Kidney epithelial cell (primary cell): ENCODE measurements at places on chromosomes 2 and 18. TPM values are rescaled to one million over a fixed set of nuclear protein-coding genes. Genes with fewer than 3 reads are reported as not detected.

CD207 gene
- not detected in 2 replicates for total RNA-seq

CD28 gene
- total RNA-seq, result not detected in 2 replicates

MFF gene
- total RNA-seq, result 94.8 and 112 TPM in 2 replicates

PLGLB2 gene
- 0.17 and 1.2 TPM in 2 replicates for total RNA-seq

CABYR gene
- total RNA-seq, result 5.1 and 5.5 TPM in 2 replicates

SERPINB12 gene
- not detected in 2 replicates for total RNA-seq

KCNK3 gene
- 13.9 and 15.3 TPM in 2 replicates for total RNA-seq

MAPK4 gene
- 3.1 and 6.0 TPM in 2 replicates for total RNA-seq

MRPS9 gene
- total RNA-seq, result 33.0 and 34.7 TPM in 2 replicates
